ENCODE measurements at places on chromosomes 7 and 10. TPM values are rescaled to one million over a fixed set of nuclear protein-coding genes. Genes with fewer than 3 reads are reported as not detected.

DNA sequence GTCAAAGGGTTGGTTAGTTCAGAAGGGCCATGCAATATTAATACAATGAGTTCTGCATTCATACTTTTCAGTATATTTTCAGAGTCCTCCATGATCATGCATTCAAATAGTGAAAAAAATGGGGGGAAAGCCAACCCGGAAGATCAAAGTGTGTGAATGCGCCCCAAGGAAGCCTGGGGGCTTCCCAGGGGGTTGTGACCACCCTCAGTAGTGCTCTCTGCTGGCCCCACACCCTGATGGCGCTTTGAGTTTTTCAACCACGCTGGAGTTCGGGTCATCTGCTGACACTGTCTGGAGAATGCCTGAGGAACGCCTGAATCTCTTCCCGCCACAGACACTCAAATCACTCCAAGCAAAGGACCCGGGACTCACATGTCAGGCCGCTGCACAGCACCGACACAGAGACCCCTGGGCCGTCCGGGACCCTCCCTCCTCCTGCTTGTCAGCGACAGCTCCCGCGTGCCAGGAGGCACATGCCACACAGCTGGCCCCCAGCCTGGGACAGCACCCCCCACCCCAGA is 1.0 kb downstream of the TNS3 start:
- DNase-seq = no peak

GRCh38 chr7:32289651-32290414 is 200.3 kb downstream of the LSM5 start:
- DNase-seq = no peak

- DNase-seq = no peak
Measured at GRCh38 chr7:155378580-155378934, 79.4 kb upstream of the EN2 start.

DNA sequence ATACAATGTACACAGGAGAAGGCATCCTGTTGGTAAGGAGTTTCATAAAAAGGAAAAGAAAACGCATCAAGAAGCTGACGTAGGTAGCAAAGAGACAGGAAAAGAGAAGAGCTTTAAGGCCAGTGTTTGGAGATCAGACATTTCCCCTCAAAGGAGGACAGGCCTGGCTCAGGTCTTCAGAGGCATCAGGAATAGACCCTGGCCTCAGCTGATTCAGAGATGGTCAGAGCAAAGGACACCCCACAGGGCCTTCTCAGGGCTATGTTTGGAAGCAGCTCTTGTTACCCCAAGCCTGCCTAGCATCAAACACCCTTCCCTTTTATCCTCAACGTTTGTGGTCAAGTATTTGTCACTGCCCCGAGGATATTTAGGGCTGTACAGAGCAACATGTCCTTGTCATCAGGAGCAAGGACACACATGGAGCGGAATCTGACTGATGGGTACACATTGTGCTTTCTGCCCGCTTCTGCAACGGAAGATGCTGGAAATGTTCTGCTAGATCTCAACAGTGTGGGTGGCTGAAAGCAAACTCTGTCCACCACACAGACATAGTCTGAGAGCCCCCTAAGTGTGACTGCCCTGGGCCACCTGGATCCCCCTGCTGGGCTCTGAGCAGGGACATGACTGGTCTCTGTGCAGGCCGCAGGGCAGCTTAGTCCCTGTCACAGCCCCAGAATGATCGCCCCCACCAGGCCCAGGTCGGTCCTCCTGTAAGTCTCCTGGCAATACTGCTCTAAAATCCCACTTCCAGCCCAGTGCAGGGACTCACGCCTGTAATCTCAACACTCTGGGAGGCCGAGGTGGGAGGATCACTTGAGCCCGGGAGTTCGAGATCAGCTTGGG is 1.0 kb upstream of the ZDHHC4 start:
- no peak for DNase-seq

DNA sequence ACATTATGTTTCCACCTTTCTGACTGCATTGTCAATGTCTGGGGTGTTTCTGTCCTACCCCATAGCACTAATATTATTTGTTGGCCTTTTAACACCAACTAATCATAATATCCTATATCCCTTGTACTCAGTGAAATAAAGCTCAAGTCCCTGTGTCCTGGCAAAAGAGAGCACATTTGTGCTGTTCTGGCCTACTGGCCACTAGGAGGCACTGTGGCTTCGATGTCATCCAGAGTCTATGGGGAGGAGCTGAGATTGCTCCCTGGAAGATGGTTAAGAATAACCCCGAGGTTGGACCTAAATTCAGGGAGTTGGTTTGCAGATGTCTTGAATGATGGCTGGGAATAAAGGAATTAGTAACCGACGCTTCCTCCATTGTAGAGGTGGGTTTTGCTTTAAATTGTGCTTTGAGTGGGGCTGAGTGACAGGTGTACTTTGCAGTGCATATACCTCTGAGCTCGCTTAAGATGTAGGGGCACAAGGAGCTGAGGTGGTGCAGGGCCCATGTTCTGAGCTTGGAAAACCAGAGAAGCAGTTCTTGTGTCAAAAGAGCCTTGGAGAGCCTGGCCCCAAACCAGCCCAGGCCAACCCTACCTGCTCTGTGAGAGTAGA is 191.2 kb upstream of the PRSS1 start:
- no peak for DNase-seq

DNA sequence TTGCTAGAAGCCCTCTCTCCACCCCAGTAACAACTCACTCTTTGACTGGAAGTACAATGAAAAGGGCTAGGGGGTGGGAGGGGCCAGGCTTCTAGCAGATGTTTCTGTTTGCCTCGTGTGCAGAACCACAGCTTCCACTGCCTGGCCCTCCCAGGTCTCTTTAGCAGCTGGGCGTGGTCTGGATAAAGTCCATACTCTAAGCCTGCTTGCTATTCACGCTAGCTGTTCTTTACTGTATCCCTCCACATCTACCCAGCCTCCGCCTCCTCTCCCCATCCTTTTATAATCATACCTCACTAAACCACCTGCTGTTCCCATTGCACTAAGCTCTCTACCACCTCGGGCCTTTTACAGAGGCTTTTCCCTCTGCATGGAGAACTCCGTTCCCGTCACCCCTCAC is 288.8 kb downstream of the CAMK1D start:
- no peak for DNase-seq

The SPDYE9 gene
- total RNA-seq = not detected

The IL2RA gene
- total RNA-seq = 1.3 TPM

The GRK5 gene
- 8.4 TPM for total RNA-seq

The SKIDA1 gene
- 3.4 TPM for total RNA-seq

Data from left lobe of liver (tissue), 2 donors.